Lower leg skin (tissue), 4 donors: ENCODE measurements at places on chromosomes 5 and 9.

DNA sequence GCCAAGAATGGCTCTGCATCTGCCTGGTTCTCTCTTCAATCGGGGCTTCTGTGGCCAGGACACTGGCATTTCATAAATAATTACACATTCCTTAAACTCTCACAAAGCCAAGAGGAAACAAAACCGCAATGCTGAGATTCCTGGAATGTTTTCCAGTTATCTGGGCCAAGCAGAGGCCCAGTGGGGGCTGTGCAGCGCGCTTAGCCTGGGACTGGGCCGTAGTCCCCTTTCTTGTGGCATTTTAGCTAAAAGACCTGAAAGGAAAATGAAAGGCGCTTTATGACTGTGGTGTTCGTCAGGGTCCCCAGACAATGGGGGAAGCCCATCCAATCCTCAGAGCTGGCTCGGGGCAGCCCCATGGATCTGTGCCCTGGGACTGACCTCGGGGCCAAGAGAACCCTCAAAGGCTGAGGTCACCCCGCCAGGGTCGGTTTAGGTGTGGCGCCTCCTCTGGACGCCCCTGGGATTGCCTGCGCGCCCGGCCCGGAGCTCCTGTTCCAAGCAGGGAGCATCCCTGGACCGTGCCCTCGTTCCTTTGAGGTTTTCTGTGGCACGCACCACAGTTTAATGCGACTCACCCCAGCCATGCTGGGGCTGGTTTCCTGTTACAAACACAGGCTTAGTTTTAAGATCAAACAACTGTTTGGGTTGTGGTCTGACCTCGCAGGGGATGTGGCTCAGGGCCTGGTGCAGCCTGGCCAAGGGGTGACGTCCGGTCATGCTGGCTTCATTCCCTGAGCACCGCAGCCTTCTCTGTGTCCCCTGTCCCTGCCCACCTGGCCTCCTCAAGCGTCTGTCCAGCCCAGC is 51.5 kb upstream of the NKD2 start:
- DNase-seq, result peak; percentile 84

DNA sequence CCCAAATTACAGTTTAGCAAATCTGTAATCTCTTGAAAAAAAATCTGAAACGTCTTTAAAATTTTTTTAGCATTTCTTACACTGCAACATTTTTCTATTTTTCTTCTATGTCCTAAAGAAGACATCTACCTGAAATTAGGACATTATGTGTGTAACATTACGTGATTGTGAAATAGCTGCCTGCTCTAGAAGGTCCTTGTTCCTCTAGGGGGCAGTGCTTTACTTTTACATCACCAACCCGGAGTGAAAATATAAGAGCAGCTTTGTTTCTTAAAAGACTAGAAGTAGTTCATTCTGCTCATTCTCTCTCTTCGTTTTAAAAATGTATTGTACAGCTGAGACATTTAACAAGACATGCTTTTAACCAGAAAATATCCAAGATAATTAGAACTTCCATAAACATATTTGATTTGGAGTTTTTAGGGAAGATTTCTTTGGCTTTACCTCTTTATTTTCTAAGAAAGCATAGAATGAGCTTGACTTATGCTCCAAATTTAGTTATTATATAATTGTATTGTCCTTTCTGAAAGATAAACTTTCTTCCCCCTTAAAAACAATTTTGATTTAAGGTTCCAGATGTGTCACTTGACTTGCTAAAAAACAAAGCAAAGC is 48.1 kb upstream of the RIOK2 start:
- DNase-seq, result no peak

- DNase-seq, result no peak
Measured at GRCh38 chr5:30831123-30831522, 362.4 kb upstream of the CDH6 start.

DNA sequence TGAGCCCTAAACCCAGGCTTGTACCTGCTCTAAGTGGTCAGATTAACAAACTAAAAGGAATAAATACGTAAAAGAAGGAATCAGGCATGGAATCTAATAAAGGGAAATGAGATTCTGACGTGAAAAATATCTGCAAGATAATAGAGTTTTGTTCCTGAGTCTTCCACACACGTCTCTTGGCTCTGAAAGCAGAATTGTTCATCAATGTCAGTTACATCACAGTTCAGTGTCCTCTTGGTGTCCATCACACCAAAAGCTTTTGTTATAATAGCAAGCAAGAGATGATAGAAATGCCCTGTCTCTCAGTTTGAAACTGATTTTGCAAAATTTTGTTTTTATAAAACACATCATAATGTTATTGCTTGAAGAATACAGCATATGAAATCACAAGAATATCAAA is 34.7 kb upstream of the NMUR2 start:
- no peak for DNase-seq

- DNase-seq, result no peak
Measured at GRCh38 chr5:162550236-162550635, 482.7 kb downstream of the GABRG2 start.

GRCh38 chr5:173859408-173860159 is 28.6 kb upstream of the CPEB4 start:
- no peak for DNase-seq

DNA sequence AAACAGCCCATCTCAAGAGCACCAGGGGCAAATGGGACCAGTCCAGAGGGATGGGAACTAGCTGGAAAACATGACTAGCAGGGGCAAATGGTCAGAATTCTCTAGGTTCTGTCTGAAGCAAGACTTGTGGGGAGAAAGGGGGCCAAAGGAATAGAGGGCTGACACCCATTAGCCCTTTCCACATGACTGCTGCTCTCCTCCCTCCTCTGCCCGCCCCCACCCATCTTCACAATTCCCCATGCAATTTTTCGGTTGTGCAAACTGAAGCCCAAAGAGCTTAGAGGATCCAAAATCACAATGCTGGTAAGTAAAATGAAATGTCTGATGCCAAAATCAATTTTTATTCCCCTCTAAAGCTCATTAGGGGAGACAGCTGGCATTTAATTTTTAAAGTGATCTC is 207.1 kb downstream of the DCP2 start:
- no peak for DNase-seq

DNA sequence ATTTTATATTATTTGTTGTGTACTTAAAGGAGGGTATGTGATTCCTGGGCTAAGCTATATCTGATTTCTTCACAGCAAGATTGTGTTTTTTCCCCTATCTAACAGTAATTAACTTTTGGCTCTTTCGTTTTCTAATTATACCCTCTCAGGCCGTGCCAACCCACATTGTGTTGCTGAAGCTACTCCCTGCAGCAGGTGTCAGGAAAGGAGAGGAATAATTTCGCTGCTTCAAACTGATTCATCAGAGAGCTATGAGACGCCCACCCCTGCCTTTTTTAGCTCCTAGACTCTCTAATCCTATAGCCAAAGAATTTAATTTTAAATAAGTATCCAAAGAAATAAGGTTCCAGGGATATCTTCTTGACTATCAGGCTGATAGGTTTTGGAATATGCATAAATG is 3.8 kb downstream of the CAVIN4 start:
- DNase-seq, result no peak

- DNase-seq, result peak; percentile 91
Measured at GRCh38 chr5:7763621-7764072, 87.3 kb downstream of the CFAP90 start.

- DNase-seq, result no peak
Measured at GRCh38 chr5:96919754-96920197, 16.1 kb upstream of the LNPEP start.

DNA sequence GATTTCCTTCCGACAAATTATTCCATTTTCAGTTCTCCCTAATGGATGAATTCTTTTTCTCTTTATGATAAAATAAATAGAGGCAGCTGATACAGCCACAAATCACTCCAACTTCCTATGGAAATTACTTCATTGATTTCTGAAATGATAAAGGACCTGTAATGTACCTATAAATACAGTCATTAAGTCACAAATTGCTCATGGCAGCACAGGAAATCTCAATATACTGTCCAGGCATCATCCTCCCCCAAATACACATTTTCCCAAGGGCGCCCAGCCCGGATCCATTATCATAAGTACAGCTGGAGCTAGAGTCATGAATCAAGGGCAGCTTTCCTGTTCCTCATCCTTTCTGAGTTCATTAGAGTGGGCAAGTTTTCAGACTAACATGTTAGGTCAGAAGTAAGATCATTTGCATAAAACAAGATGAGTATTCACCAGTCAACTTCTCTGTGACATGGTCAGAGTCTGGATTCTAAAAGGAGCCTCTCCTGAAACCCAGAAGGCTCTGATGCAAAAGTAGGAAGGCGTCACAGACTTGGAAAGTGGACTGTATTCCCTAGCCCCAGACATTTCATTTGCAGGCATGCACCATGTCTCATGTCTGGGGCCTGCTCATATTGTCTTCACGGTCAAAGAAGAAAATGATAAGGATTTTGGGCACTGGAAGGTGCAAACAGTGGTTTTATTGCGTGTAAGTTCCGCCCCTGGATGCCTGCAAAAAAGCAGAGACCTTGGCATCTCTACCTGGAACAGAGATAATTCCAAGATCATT is 383.2 kb downstream of the PLK2 start:
- no peak for DNase-seq

- DNase-seq, result no peak
Measured at GRCh38 chr5:50836356-50836755, 169.9 kb downstream of the PARP8 start.

DNA sequence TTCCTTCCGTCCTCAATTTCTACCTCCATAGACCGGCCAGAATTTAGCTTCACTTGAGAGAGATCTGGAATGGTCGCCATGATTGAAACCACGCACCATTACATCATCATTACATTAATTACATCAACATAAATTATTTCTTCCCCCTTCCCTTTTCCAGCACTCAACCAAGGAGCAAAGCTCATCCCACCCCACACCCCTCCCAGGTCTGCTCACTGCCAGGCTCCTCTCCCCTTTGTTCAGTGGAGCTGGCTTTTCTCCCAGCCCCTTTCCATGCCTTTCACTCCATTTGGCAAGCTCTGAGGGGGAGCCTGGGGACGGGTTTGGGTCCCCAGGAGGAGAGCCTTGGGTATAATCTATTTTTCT is 8.4 kb downstream of the RACK1 start:
- no peak for DNase-seq

DNA sequence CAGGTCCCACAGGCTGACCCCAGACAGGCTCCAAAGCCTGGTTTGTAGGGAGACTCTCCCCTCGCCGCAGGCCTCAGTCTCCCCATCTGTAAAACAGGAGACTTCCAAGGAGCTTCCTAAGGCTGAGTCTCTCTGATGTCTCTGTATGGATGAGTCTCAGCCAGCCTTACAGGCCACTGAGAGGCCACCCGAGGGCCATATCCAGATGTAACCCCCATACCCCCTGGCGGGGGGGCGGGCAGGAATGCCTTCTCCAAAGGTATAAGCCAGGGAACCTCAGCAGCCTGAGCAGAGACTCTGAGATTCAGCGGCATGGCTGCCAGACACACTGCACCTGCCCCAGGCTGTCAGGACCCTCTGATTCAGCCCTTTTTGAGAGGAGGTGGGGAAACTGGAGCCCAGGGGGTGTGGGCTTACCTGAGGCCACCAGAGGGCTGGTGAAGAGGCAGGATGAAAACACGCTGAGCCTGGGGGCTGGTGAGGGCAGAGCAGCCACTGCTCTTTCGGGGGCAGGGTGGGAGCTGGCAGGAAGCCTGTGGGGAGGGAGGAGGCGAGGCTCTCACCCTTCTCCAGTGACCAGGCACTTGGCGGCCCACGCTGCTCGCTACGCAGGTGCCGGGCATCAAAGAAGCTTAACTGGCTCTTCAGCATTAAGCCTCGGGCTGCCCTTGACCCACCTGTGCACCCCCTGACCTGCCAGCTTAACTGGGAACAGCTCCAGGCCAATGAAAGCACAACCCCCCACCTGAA is 5.5 kb upstream of the SUSD3 start:
- DNase-seq, result no peak

GRCh38 chr5:31383734-31384133 is 148.2 kb downstream of the DROSHA start:
- no peak for DNase-seq

GRCh38 chr9:113416149-113416721 is 5.7 kb downstream of the C9orf43 start:
- DNase-seq, result no peak

DNA sequence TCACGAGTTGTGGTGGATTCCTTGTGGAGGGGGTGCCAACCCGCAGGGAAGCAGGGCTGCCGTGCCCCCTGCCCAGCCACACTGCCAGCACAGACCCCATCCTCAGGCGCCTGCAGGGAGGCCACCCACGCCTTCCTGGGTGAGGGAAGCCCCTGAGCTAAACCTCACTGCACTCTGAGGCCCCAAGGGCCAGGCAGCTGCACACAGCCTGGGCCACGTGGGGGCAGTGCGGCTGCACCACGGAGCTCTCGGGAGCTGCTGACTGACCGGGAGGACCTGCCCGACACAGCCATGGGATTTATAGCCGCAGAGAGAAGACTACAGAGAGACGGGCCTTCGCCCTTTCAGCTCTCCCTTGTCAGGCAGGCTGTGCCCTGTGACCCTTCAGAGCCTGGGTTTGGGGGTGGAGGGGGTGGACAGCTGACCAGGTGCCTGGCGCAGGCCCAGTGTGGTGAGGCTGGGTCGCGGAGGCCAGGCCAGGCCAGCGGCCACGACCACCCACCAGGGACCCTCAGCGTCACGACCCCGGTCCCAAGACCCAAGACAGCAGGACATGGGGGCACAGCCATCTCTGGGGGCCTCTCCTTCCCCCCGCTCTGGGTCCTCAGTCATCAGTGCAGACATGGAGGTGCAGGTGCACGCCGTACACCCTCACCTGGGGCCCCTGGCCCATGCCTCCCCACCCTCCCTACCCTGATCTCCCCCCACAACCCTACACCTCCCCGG is 4.3 kb upstream of the AHRR start:
- peak; percentile 80 for DNase-seq

- no peak for DNase-seq
Measured at GRCh38 chr5:7047511-7048261, 334.5 kb downstream of the TENT4A start.

- DNase-seq, result no peak
Measured at GRCh38 chr5:159444441-159445082, 114.3 kb upstream of the IL12B start.

DNA sequence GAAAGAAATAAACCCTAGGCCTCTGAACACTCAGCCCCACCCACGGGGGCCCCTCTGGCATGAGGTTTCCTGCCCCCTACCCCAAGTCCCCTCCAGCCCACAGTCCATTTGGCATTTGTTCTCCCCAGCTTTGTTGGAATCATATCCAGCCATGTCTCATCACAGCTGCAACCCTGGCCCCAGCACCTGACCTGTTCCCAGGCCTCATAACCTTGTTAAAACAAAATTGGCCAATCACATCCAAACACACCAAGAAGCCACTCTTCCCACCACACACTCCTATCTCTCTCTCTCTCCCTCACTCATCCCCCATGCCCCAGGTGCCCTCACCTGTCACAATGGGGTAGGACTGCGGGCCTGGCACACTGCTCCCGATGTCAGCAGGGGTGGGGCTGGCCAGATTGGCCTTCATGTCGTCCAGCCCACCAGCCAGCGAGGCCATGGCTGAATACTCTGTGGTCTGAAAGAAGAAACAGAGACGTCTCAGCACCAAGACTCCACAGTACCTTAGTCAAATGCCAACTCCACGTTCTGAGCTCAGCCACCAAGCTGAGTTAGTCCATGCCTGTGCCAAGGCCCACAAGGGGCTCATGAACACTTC is 110.9 kb downstream of the PAX5 start:
- no peak for DNase-seq
